ENCODE measurements at places on chromosomes 1 and 21. TPM values are rescaled to one million over a fixed set of nuclear protein-coding genes. Genes with fewer than 3 reads are reported as not detected.

GRCh38 chr1:214303141-214303930, 22.4 kb downstream of the SMYD2 start:
- no peak for DNase-seq

DNA sequence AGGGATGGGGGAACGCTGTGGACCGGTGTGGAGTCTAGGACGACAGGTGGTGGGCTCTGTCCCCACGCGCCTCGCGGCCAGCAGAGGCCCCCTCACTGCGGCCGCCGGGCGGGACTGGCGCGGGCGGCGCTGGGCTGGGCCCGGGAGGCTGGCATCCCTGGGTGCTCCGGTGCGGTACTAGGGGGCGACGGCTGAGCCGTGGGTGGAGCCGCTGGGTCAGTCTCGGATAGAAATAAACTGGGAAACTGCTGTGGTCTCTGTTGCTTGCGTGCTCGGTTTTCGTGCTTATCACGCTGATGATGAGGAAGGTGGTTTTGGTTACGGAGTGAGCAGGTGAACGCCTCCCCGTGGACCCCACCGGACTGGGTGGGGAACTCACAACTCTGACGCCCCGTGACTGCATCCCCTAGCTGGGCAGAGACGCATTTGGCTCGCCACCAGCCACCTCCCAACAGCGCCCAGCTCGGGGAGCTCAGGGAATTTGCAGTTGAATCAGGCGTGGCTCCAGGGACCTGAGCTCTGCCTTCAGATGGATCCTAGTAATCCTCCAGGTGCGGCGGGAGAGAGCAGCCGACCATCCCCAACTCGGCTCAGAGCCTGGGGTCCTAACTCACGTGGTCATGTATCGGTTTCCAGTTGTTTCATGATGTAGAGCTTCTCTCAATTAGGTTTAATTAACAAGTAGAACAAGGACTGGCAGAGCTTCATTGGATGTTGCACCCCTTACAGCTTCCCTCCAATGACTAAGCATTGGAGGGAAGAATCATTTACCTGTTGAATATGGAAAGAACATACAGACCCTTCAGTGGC, 32.1 kb downstream of the HSD17B7 start:
- no peak for DNase-seq

GRCh38 chr1:88998716-88999115, 6.3 kb upstream of the KYAT3 start:
- no peak for DNase-seq

GRCh38 chr1:201983380-201983805, 945 bp downstream of the RNPEP start:
- DNase-seq: no peak

Gene OR2L13
- not detected for total RNA-seq

Data from activated T-helper 2 cell treated with anti-CD3 and anti-CD28 coated beads, Interferon-gamma antibody, Interleukin-2, Interleukin-4, amounts not matched to agents 10 μg/mL and 5 μg/mL and 100 μg/mL, durations not matched to agents 14 hours and 24 hours and 36 hours (primary cell).